ENCODE measurements at places on chromosomes 5 and 9.

DNA sequence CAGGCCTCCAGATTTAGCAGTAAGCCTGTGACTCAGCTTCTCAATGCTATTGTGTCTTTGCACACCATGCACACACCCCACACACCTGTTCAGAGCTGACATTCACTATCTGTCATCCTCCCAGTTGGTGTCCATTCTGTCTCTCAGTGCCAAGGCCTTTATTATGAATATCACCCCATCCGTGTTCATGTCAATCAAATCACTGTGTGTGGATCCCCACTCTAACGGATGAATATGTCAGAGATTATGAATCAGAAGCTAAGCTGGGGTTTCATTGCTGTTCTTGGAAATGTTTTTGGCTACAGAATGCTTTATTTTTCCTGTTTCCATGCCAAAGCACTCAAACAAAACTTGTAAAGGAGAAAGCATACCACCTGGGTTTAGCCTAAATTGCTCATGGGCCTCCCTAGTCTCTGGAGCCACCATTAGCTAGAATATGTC is 9.4 kb upstream of the MAMDC2 start:
- no peak for DNase-seq

- DNase-seq, result no peak
Observed at GRCh38 chr5:176381979-176382378, 6.4 kb downstream of the NOP16 start.

DNA sequence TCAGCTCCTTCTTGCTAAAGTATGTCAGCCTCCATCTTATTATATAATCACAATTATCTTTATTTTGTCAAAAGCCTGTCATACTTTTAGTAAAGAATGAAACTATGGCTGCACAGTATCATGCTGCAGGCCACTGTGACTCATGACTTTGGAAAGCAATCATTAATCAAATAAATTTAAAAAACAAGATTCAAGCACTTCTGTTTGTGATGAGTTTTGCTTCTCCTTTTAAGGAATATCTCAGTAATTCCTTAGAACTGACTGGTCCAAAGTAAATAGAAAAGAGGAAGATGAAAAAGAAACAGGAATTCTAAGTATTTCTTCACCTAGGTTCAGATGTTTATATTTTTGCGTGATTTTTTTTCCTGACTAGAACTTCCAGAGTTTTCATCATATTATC is 83.1 kb downstream of the EDIL3 start:
- DNase-seq, result peak; percentile 41

- no peak for DNase-seq
Observed at GRCh38 chr5:57594436-57594835, 111.8 kb upstream of the ACTBL2 start.

DNA sequence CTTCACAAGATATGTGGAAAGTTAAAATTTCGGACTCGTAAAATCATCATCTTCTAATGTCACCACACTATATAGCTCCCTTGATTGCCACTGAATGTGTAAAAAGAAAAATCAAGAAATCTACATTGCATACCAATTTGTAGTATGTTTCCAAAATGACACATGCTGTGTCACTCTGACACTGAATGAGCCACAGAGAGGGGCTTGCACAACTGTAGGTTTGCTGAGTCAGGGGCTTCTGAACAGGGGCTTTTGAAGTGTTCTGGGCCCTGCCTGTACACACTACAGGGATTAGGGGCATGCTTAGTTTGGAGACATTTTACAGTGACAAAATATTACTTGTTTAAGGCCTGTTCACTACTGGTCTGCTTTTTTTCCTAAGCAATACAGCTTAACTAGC is 234.4 kb upstream of the GRAMD2B start:
- DNase-seq, result no peak

DNA sequence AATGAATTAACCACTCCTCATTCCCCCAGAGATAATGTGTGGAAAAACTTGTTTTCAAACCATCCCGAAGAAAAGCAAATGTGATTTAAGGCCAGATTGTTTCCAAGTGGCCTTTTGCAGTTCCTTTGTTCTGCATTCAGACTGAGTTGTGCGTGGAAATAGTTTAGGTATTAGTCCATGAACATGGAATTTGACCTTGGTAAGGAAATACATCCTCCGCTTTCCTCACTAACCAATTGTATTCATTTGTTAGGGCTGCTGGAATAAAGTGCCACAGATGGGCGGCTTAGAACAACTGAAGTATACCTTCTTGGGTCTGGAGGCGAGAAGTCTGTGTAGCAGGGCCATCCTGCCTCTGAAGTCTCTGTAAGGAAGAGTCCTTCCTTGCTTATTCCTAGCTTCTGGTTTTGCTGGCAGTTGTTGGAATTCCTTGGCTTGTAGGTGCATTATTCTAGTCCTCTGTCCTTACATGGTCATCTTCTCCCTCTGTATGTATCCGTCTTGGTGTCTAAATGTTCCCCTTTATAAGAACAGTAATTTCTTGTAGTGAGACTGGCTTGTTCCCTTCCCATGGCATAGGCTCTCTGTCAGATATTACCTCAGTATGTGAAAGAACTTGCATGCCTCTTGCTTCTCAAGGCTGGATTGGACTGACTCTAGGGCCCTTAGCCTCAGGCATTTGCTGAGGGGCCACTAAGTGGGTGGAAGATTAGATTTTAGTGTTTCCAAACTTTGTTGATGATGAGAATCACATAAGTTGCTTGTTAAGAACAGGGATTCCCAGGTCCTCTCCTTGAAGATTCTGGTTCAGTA is 53.9 kb downstream of the RAI14 start:
- peak; percentile 97 for DNase-seq

DNA sequence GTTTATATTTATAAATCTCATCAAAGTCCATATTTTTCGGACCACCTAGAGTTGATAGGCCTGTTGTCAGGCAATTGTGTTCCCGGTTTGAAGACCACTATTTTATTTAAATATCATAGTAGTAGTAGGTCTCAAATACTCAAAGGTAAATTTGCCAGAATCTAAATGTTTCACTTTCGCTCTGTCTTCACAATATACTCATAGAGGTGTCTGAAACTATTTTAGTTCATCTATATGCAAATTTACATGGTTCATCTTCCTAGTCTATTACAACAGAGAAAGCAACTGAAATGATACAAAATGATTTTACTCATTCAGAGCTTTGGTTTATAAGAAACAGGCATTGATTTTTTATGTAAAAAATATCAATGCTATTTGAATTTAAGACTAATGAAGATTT is 1897.5 kb downstream of the EFNA5 start:
- no peak for DNase-seq

GRCh38 chr5:58346041-58346440 is 113.8 kb downstream of the PLK2 start:
- DNase-seq, result peak; percentile 27

DNA sequence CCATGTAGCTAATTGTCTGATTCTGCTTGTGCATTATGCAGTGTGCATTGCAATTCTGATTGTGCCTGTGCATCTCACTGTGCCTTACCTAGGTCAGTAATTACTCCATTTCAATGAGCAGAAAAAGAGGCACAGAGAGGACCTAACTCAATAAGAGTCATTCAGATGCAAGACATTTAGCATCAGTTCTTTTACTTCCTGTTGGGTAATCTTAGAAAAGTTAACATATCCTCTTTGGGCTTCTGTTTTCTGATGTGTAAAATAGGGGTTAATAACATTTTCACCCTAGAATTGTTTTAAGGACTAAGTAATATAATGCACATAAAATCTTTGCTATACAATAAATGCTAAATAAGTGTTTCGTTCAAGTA is 7.0 kb upstream of the DCTN4 start:
- DNase-seq, result no peak

DNA sequence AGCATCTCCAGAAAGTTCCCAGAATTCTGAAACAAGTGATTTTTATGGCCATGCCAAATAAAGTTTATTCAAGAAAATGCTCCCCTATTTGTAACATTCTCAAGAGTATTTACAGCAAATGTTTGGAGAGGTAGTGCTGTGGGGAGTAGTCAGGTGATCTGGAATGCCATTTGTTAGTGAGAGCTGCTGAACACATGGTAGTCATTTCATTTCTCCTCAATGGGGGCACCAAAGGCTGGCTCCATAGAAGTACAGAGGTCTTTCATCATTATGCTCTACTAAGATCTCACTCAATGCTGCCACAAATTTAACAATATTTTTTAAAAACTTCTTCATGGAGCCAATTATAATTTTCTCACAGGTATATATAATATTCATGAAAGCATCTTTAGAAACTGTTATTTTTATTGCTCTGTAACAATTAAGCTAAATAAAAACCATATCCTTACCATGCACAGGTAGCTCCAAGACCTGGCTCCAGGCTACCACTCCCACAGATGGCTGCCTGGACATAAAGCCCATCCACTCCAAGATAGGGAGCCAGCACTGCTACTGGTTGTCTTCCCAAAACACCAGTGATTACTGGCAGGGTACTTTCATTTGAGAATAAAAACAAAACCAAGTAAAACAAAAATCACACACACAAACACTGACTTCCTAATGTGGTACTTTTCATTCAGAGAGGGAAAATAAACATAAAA is 200.8 kb downstream of the PLK2 start:
- DNase-seq, result no peak

DNA sequence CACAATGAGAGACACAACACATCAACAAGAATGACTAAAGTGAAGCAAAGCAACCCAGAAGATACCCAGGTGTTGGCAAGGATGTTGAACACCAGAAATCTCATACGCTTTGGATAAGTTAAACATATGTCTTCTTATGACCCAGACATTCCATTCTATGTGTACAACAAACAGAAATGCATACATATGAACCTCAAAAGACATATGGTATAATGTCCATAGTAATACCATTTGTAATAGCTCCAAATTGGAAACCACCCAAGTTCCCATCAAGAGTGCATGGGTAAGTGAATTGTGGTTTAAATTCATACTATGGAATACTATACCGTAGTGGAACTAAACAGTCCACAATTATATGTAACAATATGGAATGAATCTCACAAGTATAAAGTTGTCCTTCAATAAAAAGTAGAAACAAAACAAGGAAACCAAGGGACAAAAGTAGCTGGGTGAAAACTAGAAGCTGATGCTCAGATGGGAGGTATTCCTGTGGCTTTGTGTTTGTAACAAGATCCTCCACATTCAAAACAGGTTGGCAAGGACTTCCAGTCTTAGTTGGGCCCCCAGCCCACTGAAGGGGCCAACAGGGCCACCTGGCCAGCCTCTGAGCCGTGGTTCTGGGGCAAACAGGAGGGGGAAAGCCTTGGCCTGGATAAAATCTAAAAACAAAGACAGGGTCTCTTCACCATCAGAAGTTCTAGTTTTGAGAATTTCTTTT is 171.8 kb upstream of the PITX1 start:
- DNase-seq, result peak; percentile 24

DNA sequence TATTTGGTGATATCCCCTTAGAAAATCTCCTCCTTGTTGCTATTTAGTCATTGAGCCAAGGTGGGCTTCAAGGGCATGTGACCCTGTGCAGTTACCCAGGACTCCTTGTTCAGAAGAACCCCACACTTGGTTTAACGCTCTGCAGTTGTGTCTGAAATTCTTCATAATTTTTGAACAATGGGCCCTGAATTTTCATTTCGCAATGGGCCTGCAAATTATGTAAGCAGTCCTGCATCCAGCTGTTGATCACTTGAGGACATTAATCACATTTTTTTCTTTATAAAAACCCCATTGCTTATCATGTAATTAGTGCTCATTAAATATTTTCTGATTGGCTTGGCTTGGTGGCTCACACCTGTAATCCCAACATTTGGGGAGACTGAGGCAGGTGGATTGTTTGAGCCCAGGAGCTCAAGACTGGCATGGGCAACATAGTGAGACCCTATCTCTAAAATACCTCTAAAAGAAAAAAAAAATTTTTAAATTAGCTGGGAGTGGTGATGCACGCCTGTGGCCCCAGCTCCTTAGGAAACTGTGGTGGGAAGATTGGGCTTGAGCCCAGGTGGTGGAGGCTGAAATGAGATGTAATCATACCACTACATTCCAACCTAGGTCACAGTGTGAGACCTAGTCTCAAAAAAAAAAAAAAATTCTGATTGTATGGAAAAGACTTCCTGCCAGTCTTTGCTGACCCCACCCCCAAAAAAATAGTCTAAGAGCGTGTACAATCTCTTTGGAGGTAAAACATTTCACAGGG is 194.2 kb upstream of the HAPLN1 start:
- peak; percentile 57 for DNase-seq

- DNase-seq, result peak; percentile 48
Observed at GRCh38 chr5:72692651-72693442, 123.6 kb upstream of the TNPO1 start.

GRCh38 chr9:84736081-84736480 is 66.6 kb downstream of the NTRK2 start:
- no peak for DNase-seq

DNA sequence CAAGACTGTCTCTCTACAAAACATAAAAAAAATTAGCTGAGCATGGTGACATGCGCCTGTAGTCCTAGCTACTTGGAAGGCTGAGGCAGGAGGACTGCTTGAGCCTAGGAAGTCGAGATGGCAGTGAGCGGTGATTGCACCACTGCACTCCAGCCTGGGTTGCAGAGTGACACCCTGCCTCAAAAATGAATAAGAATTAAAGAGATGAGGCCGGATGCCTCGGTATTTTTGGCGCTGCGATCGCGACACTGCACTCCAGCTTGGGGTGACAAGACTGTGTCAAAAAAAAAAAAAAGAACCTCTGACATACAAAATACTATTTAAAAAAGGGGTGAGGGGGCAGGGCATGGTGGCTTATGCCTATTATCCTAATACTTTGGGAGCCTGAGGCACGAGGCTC is 7.3 kb downstream of the GPBP1 start:
- no peak for DNase-seq

DNA sequence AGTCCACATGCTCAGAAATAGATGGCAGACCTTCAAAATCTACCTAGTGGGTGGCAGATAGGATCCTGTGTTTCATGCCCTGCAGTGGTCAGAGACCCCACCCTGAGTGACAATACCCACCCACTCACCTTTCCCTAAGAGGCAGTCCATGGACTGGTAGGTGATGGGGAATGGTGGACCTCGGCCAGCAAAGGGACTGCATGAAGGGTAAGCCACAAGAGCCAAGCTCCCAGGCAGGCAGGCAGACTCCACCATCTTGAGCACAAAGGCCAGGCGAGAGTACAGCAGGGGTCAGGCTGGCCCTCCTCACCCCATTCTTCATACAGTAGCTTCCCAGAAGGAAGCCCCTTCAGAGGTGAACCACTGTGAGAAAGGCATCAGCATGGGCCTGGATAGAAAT is 78.4 kb downstream of the SYK start:
- no peak for DNase-seq

DNA sequence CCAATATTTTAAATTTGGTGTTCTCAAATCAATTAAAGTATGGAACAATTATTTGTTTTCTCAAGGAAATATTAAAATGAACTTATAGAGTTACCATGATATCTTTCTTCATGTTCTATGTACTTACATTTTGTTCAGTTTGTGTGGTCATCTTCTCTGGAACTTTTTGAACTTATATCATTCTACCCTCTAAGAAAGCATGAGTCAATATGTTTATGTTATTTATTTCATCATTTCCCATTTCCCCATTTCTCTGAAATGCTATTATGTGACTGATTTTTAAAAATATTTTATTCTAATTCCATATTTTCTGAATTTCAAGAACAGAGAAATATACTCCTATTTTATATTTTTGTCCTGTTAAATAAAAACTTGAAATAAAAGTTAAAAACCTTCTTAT is 123.5 kb upstream of the ACOT12 start:
- peak; percentile 31 for DNase-seq

- DNase-seq, result peak; percentile 65
Observed at GRCh38 chr9:89374176-89374575, 55.9 kb downstream of the SECISBP2 start.

Measured in choroid plexus epithelial cell (primary cell).